Fibroblast of the aortic adventitia (primary cell): ENCODE measurements at places on chromosomes 3 and 15.

GRCh38 chr3:125055913-125056745 is at the start of gene HEG1:
HEG1 (minus strand) TSS chr3:125055997; CDS start chr3:125055890, 107 bp downstream.
- DNase-seq = peak; percentile 87

- DNase-seq = peak; percentile 65
Measured at GRCh38 chr3:181362378-181362777, 349.3 kb upstream of the SOX2 start.

DNA sequence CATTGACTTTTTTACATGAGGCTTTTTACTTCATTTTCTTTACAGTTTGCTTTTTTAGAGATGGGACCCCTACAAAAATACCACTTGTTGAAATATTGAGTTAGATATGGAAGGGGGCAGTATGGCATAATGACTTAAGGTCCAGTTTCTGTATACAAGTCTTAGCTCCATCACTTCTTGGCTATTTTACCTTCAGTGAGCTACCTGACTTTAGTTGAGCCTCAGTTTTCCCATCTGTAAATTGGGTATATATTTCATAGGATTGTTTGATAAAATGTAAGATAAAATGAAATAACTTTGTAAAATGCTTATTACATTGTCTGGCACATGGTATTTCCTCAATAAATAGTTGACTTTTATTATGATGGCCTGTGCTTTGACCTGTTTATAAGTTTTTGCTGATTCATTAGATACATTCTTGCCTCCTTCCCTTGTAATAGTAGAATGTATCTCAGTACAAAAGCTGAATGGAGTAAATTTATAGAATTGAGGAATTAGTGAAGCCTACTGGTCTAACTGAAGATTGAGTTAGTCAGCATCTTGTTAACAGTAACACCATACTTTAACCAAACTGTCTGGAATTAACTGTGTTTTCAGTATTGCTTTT is 27.6 kb downstream of the TBC1D23 start:
- DNase-seq = no peak

- peak; percentile 54 for DNase-seq
Measured at GRCh38 chr3:126828306-126828705, 124.3 kb downstream of the CHCHD6 start.

GRCh38 chr15:55661428-55661827 is 73.3 kb upstream of the PYGO1 start:
- peak; percentile 80 for DNase-seq

- no peak for DNase-seq
Measured at GRCh38 chr15:63978511-63979261, 67.6 kb downstream of the DAPK2 start.

DNA sequence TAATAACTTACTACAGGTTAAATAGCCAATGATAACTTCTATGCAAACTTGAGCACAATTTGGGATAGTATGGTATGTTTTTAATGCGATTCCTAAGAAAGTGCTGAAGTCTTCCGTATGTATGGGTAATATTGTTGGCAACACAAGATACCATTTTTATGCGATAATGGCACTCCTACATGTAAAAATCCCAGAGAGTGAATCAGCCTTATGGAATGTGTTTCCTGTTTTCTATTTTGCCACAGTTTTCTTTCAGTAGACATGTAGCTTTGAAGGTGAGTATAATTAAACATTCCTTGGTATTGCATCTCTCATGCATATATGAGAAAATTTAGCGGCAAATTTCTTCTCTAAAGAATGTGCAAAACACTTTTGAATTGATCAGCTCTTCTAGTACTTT is 396.8 kb upstream of the AZI2 start:
- peak; percentile 0 for DNase-seq

DNA sequence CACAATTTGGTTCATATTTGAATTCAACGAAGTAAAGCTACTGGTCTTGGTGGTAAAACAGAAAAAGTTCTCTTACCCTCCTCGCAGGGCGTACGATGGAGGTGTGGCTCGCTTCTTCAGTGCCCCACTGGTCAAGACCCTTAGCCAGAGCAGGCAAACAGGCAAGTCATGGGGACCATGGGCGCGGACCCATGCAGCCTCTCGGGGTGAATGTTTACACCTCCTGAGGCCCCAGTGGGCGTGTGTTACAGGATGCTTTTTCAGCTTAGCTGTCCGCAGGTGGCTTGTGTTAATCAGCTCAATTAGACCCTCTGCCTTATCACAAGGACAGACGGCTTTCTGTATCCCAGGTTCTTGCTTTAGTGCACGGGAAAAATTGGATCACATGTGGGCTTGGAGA is 991.8 kb downstream of the GBE1 start:
- no peak for DNase-seq

DNA sequence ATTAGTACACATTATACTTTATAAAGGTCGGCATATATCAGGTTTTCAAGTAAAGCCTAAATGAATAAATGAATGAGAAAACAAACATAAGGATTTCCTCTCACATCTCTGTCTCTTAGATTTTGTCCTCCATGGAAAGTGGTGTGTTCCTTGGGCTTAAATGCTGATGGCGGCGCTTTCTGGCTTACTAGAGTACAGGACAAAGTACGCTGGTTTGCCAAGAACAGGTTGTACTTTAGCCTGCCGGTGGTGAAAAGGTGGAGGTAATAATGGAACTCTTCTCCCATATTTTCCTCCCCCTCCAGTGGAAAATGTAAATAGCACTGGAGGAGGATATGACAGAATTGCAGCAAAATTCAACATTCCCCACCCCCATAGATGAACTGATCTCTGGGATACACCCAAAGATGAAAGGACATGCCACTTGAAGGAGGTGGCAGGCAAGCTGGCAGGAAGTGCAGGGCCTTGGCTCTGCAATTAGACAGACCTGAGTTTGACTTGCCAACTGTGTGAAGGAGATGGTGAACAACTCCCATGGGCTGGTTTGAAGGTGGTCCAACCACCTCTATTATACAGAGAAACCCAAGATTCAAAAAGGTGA is 29.3 kb downstream of the CEP152 start:
- no peak for DNase-seq

DNA sequence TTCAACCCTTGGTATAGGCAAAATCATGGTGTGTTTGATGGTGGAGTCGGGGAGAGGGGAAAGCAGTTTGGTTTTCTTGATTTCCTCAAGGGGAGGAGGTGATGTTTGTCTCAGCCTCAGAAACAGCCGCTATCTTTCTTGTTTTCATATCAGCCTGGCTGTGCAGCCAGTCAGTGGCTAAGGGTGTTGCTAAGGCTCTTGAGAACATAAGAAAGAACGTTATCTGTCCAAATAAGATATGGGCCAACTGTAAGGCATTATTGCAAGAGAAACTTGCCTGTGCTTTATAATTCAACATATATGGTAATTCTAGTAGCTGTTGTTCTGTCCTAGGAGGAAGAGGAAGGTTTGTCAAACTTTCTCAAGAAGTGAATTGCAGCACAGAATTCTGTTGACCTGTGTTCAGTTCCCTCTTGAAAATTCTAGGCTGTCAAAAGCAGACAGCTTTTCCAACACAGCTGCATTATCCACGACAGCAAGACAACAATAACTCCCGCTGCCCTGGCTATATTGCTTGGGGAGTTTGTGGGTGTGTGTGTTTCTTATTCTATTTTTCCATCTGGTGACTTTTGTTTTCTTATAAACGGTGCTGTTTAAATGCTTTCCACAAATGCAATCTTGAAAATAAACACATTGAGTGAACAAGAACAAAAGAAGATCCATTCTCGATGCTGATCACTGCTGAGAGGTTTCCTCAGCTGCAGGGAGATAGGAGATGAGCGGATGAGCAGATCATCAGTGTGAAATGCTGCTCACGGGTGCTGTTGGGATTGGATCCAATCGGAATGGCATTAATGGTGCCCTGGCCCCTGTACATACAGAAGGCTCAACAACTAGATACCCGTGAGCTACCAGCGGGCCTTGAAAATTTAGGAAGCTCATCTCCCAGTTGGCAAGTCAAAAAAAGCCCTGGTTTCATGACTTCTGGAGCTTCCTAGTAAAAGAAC is 90.8 kb upstream of the TNFAIP8L3 start:
- peak; percentile 22 for DNase-seq

DNA sequence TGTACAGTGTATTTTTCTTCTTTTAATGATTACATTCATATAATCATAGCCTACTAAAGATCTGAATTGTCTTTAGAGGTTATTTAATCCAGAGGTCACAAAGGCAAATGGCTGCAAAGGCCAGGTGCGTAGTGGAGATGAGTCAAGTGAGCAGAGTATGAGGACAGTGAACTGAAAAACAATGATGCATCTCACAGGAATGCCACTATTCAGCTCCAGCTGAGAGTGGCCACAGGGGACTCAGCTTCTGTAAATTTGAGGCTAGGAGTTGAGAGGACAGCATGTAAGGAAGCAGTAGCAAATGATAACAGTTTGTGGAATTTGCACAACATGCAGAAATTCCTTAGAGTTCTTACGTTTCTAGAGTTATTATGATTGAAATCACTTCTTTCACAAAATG is 50.4 kb downstream of the COL6A5 start:
- no peak for DNase-seq
